ENCODE measurements at places on chromosomes 3 and 15. TPM values are rescaled to one million over a fixed set of nuclear protein-coding genes. Genes with fewer than 3 reads are reported as not detected.

- no peak for DNase-seq
These were observed 1.2 kb downstream of the CADPS start for GRCh38 chr3:62873761-62874710.

- DNase-seq = no peak
These were observed 71.4 kb upstream of the WDR72 start for GRCh38 chr15:53830707-53831386.

The ZIC1 gene
- total RNA-seq = not detected

The SPTSSB gene
- total RNA-seq = not detected

DNA sequence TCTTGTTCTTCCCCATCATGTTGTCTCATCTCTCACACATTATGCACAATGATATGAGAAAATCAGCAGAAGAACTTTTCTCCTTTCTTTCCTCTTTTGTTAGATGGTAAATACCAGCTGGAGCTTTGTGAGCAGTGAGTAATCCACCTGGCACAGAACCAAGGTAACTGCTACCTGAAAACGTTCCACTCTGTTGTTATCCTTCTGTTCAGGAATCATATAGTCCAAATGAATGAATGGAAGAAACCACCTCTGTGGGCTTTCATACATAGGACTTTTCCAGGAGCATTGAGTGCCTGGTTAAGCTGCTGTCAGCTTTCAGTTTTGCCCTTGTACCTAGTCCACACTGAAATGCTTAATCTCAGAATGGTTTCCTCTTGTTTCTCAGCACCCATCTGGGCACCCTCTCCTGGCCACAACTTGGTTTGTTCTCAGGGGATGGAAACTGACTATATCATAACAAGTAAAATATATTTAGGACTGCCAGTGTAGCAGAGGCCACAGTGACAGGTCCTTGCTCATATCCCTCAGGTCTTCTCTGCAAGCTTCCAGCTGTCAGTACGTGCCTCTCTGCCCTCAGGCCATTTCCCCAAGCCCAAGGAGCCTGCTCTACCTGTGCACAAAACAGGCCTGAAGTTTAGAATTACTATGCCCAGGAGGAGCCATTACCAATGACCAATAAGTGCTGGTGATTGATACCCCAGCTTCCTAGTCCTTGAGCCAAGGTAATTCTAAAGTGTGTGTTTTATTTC lies 23.5 kb upstream of the SLC4A7 start:
- no peak for DNase-seq

The COX5A gene
- total RNA-seq = 311 TPM
